AG09309 (cell line): ENCODE measurements at places on chromosomes 6 and 20.

GRCh38 chr6:32840604-32841246 is 2.2 kb upstream of the TAP2 start:
- no peak for DNase-seq

- DNase-seq: no peak
These were observed 82.9 kb downstream of the SLC35B3 start for GRCh38 chr6:8352335-8352965.

- DNase-seq: no peak
These were observed 31.2 kb upstream of the RPS6KA2 start for GRCh38 chr6:166658115-166658791.

- DNase-seq: no peak
These were observed 18.0 kb downstream of the MTHFD1L start for GRCh38 chr6:150883521-150883920.

DNA sequence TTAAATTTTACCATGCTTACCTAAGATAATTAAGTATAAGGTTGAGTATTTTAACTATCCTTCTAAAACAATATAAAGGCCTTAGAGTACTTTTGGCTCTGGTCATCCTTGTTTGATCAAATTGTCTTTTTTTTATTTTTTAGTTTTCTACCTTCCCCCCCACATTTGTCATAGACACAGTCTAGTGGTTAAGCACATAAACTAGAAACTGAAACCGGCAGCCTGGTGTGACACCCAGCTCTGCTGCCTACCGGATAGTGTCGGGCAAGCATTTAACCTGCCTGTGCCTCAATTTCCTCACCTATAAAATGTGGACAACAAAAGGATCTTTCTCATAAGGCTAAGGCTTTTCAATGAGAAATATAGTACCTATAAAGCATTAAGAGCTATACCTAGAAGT is 21.6 kb upstream of the TULP4 start:
- DNase-seq: no peak

- peak; percentile 8 for DNase-seq
These were observed 143.7 kb upstream of the PTPN1 start for GRCh38 chr20:50366270-50367103.

DNA sequence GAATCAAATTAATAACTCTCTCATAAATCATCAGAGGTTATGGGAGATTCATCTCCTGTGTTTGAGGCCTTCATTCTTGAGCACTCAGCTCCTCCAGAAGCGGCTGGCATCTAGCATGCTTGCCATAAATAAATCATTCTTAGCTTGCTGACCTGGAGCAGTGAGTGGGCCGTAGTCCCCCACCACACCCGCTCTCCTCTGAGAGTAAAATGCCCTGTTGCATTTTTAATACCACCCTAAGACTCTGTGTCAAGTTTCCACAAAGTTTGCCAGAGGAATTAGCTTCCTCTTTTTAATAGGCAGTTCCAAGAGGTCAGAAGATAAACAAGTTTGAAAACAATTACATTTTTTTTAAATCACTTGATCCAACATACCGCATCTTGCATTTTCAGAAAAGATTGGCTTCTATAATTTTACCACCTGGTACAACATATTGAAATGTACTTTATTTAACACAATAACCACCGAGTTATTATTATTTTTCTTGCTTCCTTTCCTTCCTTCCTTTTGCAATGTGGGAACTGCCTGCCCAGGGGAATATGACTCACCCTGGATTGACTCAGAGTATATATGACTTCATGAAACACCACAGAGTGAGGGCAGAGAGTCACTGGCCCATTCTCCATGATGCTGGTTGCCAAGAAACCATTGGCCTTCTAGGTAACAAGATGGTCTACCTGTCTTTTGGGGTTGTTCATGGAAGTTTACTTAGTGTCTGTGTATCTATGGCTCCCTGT is 29.4 kb upstream of the CLIC5 start:
- DNase-seq: peak; percentile 27

DNA sequence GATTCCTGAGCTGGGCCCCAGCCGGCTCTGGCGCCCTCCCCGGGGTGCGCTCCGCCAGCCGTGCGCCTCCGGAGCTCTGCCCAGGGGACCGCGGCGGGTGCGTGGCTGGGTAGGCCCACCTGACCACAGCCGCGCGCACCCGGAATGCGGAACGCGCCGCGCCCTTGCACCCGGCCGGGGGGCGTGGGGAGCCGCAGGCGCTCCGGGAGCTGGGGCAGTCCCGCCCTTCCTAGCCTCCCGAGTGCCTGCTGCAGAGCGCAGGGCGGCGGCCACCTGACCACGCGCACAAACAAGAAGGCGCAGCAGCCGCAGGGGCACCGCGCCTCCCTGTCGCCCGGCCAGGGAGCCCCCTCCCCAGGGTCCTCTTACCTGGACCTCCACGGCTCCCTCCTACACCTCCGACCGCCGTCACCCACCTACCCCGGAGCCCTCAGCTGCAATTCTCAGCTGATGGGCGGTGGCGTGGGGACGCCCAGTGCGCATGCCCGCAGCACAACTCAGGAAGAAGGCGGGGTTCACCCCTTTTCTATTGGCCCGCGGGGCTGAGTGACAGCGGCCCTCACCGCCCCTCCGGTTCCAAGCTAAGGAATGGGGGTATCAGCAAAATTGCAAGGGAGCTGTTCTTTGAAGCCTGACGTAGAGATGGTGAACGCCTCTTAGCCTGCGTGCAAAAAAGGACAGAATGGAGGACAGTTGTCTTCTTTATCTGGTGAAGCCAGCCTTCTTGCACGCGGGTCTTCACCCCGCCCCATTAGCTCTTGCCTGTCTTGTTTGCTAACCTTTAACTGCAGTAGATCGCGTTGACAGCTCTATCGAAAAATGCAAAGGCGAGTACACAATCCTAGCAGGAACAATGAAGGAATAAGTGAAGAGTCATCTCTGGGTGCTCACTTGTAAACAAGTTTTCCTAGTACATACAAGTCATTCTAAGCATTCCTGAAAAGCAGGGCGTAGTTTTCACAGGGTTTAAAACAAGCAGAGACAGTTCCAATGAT is at the start of gene STX7:
Gene STX7, minus strand, starts transcription at position 479 of the 995 bp plus-strand sequence. CDS start 9,586 bp downstream, outside the sequence.
- DNase-seq: peak; percentile 21

GRCh38 chr20:6045566-6045965 is 8.3 kb downstream of the LRRN4 start:
- no peak for DNase-seq

DNA sequence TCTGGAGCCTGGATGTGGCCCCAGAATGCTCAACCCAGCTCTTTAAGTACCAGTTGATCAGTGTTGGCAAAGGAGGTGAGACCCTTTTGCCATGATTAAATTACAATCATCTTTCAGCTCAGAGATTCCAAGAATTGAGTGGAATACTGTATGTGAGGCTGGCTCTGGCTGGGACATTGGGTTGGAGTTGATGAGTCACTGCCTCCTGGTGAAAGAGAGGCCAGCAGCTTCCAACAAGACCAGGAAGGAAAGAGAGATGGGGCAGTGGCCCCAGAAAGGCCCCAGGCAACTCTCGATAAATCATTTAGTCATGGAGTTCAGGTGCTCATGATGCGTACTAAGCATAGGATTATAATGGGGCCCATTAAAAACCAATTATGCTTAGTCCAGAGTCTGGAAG is 2.1 kb downstream of the TGM6 start:
- no peak for DNase-seq

- no peak for DNase-seq
These were observed 45.4 kb downstream of the MYO6 start for GRCh38 chr6:75794351-75794846.

DNA sequence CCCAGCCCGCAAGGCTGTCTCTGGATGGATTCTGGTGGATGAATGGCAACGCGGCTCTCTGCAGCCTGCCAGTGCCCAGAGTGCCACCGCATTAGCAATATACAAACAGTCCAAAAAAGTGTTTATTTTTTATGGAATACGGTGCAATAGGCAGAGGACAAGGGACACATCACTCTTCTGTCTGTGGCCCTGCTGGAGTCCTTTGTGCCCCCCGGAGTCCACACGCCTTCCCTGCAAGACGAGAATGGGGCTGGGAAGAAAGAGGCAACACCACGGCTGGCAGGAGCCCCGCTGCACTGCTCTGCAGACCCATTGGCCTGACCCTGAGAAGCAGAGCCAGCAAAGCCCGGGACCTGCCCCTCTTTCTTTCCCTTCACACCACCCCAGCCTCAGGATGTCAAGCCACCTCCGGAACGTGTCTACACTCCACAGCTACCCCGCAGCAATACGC is 196.3 kb downstream of the SYNDIG1 start:
- no peak for DNase-seq

- DNase-seq: no peak
These were observed 20.4 kb upstream of the ANKEF1 start for GRCh38 chr20:10014431-10014830.

GRCh38 chr6:24910961-24911725 is 24.6 kb downstream of the RIPOR2 start:
- no peak for DNase-seq

GRCh38 chr20:58048096-58048702 is 180.3 kb downstream of the ANKRD60 start:
- peak; percentile 25 for DNase-seq

DNA sequence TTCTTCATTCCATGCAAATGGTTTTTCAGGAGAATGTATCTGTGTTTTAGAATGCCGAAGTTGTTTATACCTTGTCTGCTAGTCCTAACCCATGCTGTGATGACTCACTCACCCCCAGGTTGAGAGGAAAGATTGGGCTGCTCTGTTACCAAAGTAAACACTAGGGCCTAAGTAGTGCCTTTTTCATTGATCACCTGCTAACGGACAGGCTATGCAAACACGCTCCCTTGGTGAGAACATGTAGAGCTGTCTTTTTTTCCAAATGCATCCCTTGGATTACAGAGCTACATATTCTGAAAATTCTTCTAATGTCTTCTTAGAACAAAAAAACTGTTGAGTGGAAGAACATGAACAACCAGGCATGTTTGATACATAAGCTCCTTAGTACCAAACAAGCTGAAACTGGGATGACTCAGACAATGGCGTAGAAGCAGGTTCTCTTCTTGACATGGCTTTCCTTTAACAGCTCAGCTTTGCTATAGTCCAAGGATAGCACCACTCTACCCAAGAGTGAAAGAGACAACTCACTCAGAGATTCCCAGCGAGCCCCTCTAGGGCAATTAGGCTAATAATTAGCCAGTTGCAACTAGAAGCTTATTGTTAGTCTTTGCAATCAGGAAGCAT is 20.5 kb downstream of the PERP start:
- DNase-seq: no peak

- no peak for DNase-seq
These were observed 4.5 kb upstream of the TREM2 start for GRCh38 chr6:41167173-41167963.

- no peak for DNase-seq
These were observed 8.1 kb upstream of the APCDD1L start for GRCh38 chr20:58523072-58523970.

DNA sequence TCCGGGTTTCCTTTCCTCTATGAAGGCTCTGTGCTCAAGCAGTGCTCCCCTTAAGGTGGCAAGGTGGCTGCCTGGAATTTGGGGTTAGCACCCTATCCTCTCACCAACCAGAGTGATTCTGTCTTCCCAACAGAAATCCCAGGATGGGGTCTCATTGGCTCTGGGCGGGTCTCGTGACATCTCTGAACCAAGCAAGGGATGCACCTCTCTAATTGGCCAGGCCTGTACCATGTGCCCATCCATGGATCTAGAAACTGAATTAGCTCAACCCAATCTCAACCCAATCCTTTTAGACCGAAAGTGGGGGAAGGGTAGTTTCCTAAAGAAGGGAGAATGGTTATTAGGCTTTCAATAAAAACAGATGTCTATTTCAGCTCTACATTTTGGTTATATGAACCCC is 17.6 kb upstream of the MBOAT1 start:
- no peak for DNase-seq

- DNase-seq: no peak
These were observed 102.5 kb upstream of the EMILIN3 start for GRCh38 chr20:41468994-41469600.

- peak; percentile 27 for DNase-seq
These were observed 401.5 kb upstream of the SASH1 start for GRCh38 chr6:147941143-147941542.

DNA sequence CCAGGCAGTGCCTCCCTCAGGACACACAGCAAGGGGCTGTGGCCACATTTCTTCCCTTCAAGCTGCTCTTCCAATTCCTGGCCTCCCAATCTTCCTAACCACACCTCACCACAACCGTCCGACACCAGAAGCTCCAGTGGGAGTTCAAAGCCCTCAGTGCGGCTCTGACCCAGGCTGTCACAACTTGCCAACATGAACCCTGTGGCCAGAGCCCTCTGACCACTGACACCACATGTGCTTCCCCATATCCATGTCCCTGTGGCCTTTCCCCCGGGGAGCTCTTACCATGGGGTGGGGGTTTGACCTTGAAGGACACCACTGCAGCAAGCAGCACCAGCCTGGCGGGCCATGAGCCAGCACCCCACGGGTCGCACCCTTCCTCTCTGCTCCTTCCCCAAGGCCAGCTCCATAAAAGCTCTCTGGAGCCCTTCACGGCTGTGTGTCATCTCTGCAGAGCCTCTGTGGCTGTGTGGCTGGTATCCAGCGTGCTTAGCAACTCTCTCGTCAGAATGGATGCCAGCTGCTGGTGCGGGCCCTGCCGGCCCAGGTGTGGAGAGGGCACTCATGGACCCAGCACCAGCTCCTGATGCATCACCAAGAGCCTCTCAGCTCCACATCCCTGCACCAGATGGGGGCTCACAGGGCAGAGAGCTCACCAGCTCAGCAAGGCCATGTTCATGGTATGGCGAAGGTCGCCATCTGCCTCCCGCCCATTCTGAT is 106.1 kb downstream of the PSMB1 start:
- DNase-seq: no peak

- DNase-seq: peak; percentile 31
These were observed 8.9 kb downstream of the FAM217B start for GRCh38 chr20:59948828-59949720.

- no peak for DNase-seq
These were observed 65.5 kb upstream of the SPACA1 start for GRCh38 chr6:87982134-87982533.

DNA sequence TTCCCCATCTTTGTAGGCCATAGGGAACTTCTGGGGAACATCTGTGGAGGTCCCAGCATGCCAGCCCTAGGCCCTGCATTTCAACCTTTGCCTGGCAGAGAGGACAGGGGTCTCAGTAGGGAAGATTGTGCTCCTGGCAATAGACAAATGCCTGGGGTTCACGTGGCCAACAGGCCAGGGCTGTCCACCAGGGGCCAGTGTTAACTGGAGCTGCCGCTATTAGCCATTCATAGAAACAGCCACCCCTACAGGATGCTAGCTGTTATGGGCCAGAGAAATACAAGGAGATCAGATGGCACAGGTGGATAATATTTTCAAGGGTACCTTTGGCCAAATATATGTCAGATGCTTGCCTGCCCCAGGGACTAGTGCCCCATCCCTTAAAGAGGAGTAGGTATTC is 932.9 kb downstream of the QKI start:
- DNase-seq: no peak

DNA sequence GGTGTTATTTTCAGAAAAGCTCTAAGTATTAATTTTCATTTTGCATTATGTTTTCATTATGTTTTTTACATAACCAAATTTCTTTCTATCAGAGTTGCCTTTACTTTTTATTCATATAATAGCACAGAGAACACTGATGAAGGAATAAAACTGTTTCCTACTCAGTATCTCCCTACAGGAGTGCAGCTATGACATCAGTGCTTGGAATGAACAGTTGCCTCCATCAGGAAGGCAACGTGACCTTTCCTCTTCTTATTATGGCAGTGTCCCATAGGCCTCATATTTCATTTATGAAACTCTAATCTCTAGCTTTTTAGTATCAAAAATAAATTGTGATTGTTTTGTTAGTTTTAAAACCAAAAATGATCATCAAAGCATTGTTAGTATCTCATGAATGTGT is 712.8 kb downstream of the CD109 start:
- DNase-seq: no peak
